ENCODE measurements at places on chromosomes 6 and 20. TPM values are rescaled to one million over a fixed set of nuclear protein-coding genes. Genes with fewer than 3 reads are reported as not detected.

Gene ARID1B
- total RNA-seq, result 41.9 TPM

Gene CAGE1
- under 0.01 TPM for total RNA-seq

Gene BMP2
- 15.9 TPM for total RNA-seq

Gene MMUT
- total RNA-seq, result 16.7 TPM

Gene SAMD5
- total RNA-seq, result 4.0 TPM

Gene IL20RA
- 0.33 TPM for total RNA-seq
